ENCODE measurements at places on chromosomes 11 and 22. TPM values are rescaled to one million over a fixed set of nuclear protein-coding genes. Genes with fewer than 3 reads are reported as not detected.

DNA sequence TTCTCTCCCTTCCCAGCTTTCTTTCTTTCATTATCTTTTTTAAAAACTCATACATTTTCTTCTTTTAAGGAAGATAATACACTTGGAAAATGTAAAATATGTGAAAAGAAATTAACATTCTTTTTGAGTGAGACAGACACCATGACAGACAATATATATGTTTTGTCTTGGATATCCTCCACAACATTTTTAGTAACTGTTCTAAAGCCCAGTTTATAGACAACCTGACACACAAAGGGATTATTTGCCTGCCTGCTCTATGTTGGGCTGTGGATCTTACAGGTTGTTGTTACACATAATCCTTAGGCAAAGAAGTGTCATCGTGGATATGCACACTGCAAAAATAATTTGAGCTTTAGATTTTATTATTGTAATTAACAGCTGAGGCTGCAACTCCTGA, 301.4 kb upstream of the PDGFD start:
- no peak for DNase-seq
- no peaks in the 10 kb centered on the region for H3K36me3 ChIP-seq
- no peaks in the 10 kb centered on the region for H3K27me3 ChIP-seq
- no peak overlapping the region for H3K27ac ChIP-seq
- no peaks in the 10 kb centered on the region for H3K4me1 ChIP-seq
- H3K4me3 ChIP-seq = no peak overlapping the region

Gene KRTAP5-11
- not detected for total RNA-seq

- no peak for DNase-seq
- H3K4me1 ChIP-seq = no peaks in the 10 kb centered on the region
- no peak overlapping the region for H3K27ac ChIP-seq
- no peaks in the 10 kb centered on the region for H3K36me3 ChIP-seq
Observed at GRCh38 chr11:72570893-72571661, 103.1 kb downstream of the PDE2A start.

DNA sequence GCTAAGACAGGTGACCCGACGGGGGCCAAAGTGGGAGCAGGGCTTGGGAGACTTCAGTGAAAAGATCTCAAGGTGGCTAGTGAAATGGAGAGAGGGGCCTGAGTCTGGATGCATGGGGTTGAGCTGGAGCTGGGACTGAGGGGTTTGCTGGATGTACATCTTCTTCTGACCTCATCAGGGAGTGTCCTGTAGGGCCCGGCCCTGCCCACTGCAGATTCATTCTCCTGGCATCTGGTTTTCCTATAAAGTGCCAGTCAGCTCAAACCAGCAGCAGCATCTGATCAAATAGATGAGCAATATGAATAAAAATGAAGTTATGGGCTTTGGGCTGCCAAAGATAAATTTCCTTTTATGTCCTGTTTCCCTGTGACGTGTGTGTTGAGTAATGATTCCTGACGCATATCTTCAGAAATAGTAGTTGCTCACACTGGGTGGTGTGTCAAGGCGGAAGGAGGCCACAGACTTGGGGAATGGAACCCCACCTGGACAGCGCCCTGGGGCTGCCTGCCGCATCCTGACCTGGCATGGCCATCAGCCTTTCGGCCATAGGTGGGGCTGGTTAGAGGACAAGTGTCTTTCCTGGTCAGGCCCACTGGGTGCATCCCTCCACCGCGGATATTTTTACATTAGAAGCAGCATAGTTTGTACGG, 135.4 kb downstream of the OSBP2 start:
- no peaks in the 10 kb centered on the region for H3K27me3 ChIP-seq
- peaks cover 10% of the 10 kb centered on the region for H3K4me1 ChIP-seq
- no peak for DNase-seq
- no peak overlapping the region for H3K4me3 ChIP-seq
- no peaks in the 10 kb centered on the region for H3K36me3 ChIP-seq
- H3K27ac ChIP-seq = no peak overlapping the region

Gene INPP5J
- 0.17 TPM for total RNA-seq

Gene HORMAD2
- total RNA-seq = not detected

DNA sequence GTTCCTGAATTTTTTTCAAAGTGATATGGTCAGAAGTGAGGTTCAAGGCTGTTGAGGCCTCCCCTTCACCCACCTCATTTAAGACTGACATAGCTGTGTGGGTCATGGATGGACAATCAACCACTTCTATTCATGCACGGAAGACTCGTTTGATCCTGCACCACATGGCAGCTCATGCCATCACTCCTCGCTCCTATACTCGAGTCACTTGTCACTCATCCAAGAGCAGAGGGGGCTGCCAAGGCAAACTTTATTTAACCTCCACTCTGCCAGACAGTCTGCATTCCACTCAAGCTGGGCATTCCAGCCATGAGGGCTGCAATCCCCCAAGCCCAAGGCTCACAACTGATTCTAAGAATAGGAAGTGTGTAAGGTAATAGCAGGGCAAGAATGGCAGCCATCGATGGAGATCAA, 34.1 kb downstream of the SNX19 start:
- H3K27me3 ChIP-seq = no peaks in the 10 kb centered on the region
- H3K4me1 ChIP-seq = peaks cover 14% of the 10 kb centered on the region
- H3K27ac ChIP-seq = peak overlapping the region; percentile 19
- peaks cover 36% of the 10 kb centered on the region for H3K36me3 ChIP-seq

DNA sequence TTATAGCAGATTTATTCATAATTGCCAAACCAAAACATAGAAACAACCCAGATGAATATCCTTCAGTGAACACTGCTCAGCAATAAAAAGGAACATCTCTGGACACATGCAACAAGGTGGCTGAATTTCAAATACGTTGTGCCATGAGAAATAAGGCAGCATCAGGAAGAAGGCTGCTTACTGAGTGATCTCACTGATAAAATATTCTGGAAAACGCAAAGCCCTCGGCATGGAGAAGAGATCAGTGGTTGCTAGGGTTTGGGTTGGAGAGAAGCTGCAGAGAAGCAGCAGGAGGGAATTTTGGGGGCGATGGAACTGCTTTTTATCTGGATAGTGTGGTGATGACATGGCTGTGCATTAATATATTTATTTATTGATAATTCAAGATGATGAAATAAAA, 11.0 kb upstream of the SHANK2 start:
- no peaks in the 10 kb centered on the region for H3K4me1 ChIP-seq
- peaks cover 10% of the 10 kb centered on the region for H3K27me3 ChIP-seq
- DNase-seq = no peak
- no peaks in the 10 kb centered on the region for H3K36me3 ChIP-seq
- H3K27ac ChIP-seq = no peak overlapping the region

Gene GNAZ
- total RNA-seq = 1.1 TPM

DNA sequence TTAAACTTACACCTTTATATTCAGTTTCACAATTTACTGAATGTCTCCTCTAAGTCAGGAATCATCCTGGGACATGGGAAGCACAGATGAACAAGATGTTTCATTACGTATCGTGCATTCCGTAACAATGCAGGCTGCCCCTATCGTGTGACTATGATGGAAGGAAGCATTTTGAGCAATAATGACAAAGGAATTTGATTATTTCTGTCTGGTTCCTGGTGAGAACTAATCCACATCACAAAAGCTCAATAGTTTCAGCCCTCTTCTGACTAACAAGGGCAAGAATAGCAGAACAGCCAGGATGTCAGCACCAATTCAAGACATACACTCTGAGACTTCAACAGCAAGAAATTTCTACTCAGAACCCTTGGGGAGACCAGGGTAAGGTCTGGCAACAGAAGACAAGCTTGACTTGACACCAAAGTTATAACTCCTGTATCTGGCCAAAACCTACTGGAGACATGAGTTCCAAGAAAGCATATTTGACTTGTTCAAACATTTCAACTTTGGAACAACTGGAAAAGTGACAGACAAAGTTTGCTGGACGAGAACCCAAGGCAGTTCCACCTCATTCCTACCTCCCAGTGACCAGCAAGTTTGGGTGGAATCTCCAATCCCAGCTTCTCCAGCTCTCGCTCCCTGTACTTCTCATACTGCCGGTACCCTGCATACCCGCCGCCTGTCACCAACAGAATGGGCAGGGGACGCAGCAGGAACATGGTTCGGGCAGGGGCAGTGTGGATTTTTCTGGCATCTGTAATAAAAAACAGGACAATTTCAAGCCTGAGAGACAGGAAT, 14.3 kb downstream of the PISD start:
- peak overlapping the region; percentile 91 for H3K27ac ChIP-seq
- DNase-seq = no peak
- peaks cover 63% of the 10 kb centered on the region for H3K4me1 ChIP-seq
- peaks cover 29% of the 10 kb centered on the region for H3K36me3 ChIP-seq
- H3K4me3 ChIP-seq = no peak overlapping the region

- H3K27me3 ChIP-seq = peaks cover 30% of the 10 kb centered on the region
- DNase-seq = no peak
- no peaks in the 10 kb centered on the region for H3K4me1 ChIP-seq
- H3K27ac ChIP-seq = no peak overlapping the region
- H3K4me3 ChIP-seq = no peak overlapping the region
Observed at GRCh38 chr22:44580176-44581095, 82.4 kb upstream of the RTL6 start.

DNA sequence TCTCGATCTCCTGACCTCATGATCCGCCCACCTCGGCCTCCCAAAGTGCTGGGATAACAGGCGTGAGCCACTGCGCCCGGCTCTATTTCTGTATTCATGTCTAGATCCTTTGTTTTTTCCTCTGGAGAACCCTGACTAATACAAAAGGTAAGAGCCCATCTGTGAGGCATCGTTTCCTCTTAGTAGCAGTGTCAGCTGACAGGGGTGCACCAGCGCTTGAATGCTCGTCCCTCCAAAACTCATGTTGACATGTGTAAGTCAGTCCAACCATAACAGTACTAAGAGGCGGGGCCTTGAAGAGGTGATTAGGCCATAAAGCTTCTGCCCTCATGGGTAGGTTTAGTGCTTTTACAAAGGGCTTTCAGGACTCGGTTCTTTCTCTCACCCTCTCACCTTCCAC, 470.1 kb upstream of the B3GAT1 start:
- DNase-seq = no peak
- no peaks in the 10 kb centered on the region for H3K36me3 ChIP-seq
- no peaks in the 10 kb centered on the region for H3K4me1 ChIP-seq
- no peak overlapping the region for H3K4me3 ChIP-seq
- no peak overlapping the region for H3K27ac ChIP-seq

Gene P2RX6
- 0.12 TPM for total RNA-seq
